ENCODE measurements at places on chromosomes 5 and 9. TPM values are rescaled to one million over a fixed set of nuclear protein-coding genes. Genes with fewer than 3 reads are reported as not detected.
A peak's percentile ranks its signal among the peaks of the same experiment; 100 is the strongest.

- DNase-seq: no peak
These were observed 277.2 kb upstream of the VLDLR start for GRCh38 chr9:2344436-2344835.

GRCh38 chr9:127825319-127826051, 22.8 kb downstream of the FPGS start:
- peak; percentile 75 for DNase-seq

DNA sequence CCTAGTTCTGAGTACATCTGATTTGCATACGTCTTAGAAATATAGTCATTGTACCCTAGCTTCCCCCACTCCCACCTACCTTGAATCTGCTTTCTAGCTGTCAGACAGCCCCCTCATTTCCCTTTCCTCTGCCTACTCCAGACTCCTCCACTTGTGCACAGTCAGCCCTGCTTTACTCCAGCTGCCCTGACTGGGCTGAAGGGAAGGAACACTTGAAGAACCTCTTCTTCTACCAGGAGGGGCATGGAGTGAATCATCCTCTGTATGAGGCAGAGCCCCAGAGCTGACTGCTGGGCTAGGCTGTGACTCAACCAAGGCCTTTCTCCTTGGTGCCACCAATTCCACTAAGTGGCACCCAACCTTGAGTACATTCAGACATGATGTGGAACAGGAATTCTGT, 18.1 kb upstream of the ZFR start:
- no peak for DNase-seq

DNA sequence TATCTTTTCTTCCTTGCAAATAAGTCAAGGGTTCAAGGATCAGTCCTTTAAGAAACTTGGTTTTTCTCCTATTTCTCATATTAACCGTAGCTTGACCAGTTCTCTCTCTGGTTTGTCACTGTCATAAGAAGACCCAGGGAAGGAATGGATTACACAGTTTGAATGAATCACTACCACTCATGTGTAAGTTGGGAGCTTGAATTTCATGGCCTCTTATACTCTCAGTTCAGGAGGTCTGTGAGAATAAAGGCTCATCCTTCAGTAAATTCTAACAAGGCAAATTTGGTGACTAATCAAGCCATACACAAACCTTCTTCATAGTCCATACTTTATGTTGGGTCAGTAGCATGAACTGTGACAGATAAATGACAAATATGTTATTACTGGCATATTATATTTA, 323.1 kb upstream of the ACTBL2 start:
- DNase-seq: no peak

DNA sequence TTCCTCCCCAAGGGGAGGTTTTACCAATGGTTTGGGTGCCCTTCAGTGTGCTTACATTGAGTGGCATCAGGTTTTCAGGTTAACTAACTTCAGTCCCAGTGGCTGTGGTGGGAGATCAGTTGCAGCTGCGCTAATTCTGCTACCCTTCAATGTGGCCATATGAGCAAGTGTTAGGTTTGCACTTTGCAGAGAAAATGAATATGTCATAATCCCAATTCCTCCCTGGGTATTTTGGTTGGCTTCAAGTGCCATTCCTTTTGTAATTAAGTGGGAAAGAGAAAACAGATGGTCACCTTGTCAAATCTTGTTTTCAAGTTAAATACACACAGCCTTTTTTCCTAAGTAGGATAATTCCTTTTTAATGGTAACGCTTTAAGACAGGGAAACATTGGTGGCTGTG, 236.2 kb downstream of the TLE4 start:
- DNase-seq: no peak

Gene FGF18
- 0.36 TPM for polyA plus RNA-seq

DNA sequence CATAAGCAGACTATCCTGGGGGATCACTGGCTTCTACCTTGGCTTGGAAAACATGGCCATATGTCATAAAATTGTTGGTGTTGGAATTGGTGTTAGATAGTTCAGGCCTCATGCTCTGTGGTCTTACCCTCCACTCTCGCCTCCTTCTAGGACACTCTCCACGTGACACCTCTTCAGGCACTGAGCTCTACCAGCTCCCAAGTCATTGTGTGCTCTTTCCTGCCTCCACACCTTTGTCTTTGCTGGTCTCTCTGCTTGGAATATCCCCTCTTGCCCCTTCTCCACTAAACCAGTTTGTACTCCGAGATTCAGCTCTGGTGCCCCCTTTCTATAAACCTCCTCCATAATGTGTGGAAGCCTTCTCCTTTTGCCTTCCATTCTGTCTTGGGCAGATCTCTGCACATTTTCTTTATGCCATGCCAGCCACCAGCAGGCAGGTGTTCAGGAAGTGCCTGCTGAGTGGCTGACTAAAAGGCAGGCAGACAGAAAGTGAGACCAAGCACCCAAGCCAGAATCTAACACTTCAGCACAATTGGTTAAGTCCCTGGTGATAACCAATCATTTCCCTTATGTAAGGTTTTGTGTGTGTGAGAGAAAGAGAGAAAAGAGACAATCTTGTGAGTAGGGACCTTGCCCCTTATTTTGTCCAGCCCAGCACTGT, 37.7 kb downstream of the SAR1B start:
- DNase-seq: no peak

GRCh38 chr5:137735555-137736284, at the start of gene KLHL3:
KLHL3 (minus strand) TSS chr5:137736089; CDS start chr5:137735646, 443 bp downstream.
- no peak for DNase-seq

Gene MSMP
- 0.57 TPM for polyA plus RNA-seq

DNA sequence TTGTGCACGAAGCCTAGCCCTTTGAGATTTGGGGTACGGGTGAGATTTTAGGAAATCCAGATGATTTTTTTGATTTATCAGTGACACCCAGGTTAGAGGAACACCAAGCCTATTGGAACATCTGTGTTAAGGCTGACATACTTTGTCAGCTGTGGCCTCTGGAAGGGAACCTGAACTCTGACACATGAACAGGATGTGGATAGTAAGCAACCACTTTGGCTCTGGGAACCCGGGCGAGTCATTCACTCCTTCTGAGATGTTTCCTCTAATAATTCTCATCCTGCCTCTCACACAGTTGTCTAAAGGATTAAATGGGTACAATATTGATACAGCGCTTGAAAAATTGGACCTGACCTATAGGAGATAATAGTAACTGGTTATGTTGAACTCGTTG, 67.8 kb downstream of the FGF1 start:
- DNase-seq: no peak

Gene OR1J2
- polyA plus RNA-seq: not detected

DNA sequence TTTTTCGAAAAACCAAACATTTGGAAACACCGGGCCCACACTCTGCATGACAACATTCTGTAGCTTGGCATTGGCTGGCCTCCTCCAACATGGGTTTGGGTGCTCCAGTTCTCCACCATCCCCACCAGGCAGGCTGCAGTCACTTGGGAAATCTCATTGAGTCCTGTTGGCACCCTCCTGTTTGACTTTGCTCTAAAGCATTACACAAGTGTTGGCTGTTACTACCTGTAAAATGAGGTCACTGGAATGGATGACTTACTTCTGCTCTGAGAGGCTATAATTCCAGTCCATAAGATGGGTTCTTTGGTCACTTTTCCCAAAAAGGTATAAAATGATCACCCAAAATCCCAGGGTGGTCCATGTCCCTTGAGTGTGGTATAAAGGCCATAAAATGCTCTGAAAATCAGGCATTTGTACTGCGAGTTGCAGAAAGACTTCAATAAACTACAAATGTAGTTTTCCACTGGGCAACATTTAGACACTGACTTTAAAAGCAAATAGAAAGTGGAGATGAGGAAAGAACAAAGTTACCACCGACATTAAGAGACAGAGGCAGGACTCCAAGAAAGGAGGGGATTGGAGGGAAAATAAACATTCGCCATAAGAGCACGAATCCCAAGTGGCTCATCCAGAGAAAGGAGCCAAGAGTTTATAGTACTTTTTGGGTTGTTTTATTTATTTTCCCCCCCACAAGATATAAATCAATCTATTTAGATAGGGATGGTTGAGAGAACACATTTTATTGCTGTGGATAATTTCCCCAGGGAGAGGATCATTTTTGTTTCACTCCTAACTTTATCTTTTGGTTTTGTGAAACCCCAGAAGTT, 295.1 kb downstream of the TLE1 start:
- peak; percentile 78 for DNase-seq

GRCh38 chr5:140259500-140259899, 43.4 kb downstream of the PFDN1 start:
- no peak for DNase-seq

Gene ANKRD31
- not detected for polyA plus RNA-seq

GRCh38 chr9:99823681-99824377, 2.1 kb downstream of the NR4A3 start:
- peak; percentile 79 for DNase-seq

Gene SOWAHA
- polyA plus RNA-seq: 8.0 TPM

DNA sequence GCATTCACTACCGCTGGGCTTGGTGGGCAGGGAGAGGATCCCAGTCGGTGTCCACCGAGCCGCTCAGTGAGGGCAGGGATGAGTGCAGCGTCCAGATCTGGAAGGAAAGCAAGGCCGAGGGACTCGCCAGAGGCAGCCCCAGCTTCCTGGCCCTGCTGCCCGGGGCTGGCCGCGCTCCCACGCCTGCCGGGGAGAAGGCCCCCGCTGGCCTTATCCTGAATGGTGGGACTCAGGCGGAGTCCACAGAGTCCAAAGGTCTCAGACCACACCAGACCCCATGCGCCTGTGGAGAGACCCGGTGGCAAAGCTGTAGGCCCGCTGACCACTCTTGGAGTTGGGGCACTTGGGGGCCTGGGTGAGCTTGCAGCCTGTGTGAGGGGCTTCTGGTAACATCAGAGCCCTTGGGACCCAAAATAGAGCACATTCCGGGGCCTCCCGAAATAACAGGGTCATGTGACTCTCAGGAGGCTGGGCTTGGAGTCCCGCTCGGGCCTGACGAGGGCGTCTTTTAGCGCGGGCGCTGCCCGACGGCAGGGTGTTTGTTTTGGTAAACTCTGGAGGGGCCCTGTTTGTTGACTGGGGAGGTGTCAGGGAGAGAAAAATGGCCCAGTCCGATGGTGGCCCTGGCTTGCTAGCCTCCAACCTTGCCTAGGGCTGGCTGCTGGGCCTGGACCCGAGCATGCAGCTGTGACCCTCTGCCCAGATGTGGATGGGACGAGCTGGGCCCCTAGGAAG, 2.8 kb downstream of the RXRA start:
- peak; percentile 84 for DNase-seq

DNA sequence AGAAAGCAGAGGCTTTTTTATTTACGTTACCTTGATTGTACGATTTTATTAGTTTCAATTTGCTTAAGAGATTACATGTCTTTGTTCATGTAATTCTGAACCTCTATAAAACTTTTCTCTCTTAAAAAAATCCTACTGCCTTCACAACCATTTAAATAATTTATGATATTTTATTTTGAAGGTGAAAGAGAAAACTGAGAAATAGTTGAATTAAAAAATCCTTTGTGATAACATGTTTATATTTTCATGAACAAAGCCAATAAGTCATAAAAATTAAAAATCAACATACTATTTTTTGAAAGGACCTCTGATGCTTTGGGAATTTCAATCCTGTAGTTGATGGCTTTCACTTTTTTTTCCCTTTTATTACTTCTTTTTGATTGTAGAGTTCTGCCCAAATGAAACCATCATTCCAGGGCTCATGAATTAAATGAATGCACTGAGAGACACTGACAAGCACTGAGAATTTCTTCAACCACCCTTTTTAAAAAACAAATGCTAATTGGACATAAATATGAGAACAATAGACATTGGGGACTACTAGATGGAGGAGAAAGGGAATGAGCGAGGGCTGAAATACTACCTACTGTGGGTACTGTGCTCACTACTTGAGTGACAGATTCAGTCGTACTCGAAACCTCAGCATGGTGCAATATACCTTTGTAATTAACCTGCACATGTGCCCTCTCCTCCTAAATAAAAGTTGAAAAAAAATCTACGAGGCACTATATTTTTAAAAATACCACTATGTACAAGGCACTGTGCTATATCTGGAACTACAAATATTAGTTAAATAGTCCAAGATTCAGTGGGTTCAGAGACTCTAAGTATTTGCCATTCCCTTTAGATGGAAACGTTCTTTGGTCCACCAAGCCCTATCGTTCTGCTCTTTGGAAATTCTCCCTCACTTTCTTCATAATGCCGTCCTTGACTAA, 5.9 kb downstream of the CDKN2A start:
- DNase-seq: no peak

Gene PCDHGA12
- 0.80 TPM for polyA plus RNA-seq

Gene FBP2
- polyA plus RNA-seq: 0.04 TPM

DNA sequence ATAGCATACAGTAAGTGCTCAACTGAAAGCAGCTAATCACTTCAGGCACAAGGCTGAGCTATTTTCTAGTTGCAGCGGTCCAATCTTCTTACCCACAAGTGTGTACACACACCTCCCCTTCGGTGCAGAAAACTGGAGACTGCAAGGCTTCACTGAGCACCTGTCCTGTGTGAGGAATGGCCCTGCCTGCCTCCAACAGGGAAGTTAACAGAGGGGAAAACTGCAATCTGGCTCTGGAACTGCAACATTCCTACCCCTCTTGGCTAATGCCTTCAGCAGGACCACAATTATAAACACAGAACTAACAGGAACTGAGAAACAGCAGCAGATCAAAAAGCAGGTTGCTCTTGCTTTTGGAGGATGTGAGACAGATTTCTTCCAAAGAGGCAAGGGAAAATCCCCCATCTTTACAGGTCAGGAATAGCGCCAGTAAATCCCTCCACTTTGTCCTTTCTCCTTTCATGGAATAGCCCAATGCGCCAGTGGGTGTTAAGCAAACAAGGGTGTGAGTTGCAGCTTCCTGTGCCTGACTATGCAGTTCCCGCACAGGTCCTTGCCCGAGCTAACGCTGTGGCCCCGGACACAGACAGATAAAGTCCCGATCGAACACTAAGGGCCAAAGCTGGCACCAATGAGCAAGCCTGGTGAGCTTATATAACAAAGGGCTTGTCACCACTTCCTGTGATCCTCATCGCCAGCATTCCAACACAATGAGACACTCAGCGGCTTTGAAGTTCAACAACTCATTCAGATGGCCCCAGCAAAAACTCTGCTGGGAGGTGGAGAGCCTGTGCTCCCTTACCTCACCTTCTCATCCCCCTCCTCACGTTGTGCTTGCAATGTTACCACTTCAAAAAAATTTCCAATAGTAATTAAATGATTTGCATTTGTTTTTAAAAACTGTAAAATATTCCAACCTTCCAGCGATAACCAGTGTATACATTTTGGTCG, 21.5 kb downstream of the SHB start:
- DNase-seq: peak; percentile 80

GRCh38 chr5:114988096-114988495, 181.6 kb downstream of the TRIM36 start:
- no peak for DNase-seq

GRCh38 chr5:53929570-53929969, 369.1 kb downstream of the NDUFS4 start:
- DNase-seq: no peak

Gene RASEF
- polyA plus RNA-seq: 24.0 TPM

Gene CTSL
- polyA plus RNA-seq: 92.1 TPM

Gene MYMK
- not detected for polyA plus RNA-seq

GRCh38 chr9:81596679-81597418, 92.5 kb downstream of the TLE1 start:
- DNase-seq: no peak

GRCh38 chr9:136667214-136667939, 4.7 kb downstream of the EGFL7 start:
- no peak for DNase-seq

Gene SELENOP
- 604 TPM for polyA plus RNA-seq

- DNase-seq: no peak
These were observed 1.4 kb downstream of the LHX3 start for GRCh38 chr9:136203408-136204144.

- no peak for DNase-seq
These were observed 618.7 kb downstream of the TLE1 start for GRCh38 chr9:81070689-81071088.

Gene ZFYVE16
- 9.1 TPM for polyA plus RNA-seq

All from sigmoid colon (tissue), 7 donors.